Caki2 (cell line): ENCODE measurements at places on chromosomes 12 and 14.

DNA sequence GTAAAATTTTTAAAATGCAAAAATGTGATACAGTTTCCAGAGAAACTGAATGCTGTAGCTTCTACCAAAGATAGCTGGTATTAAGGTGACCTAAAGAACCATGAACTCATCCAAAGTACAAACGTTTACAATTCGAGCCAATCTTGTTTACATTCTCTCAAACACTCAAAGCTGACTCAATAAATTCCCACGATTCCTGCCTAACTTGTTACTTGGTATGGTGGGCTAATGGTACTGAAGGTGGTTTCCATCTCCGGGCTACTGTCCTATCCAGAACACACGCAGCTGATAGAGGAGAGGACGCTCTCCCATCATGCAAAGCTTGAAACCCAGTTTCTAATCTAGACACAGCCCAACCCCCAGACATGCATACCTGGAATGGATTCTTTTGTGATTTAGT lies 31.5 kb downstream of the RAD9B start:
- no peak for DNase-seq

- DNase-seq, result no peak
These were observed 78.6 kb downstream of the ARF6 start for GRCh38 chr14:49971156-49972130.

GRCh38 chr14:59454139-59454538 lies 11.0 kb downstream of the GPR135 start:
- DNase-seq, result peak; percentile 3

- no peak for DNase-seq
These were observed 326.9 kb upstream of the DIO3 start for GRCh38 chr14:101234244-101234937.

- DNase-seq, result no peak
These were observed 41.3 kb downstream of the EGLN3 start for GRCh38 chr14:33909380-33910084.

DNA sequence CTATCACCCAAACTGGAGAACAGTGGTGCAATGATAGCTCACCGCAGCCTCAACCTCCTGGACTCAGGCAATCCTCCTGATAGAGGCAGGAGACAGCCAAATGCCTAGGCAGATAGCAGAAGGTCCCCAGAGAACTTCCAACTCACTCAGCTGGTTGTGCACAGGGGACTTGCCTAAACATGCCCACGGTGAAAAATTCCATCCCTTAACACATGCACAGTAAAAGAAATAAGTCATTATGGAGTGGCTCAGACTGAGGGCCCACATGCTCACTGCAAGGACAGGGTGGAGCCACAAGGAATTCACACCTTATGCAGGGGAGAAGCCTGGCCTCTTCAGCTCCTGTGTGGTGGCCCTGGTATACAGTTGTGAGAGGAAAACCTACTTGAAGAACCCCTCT lies 525.8 kb upstream of the ATP2B1 start:
- DNase-seq, result no peak

- peak; percentile 47 for DNase-seq
These were observed at the start of gene HPD for GRCh38 chr12:121858662-121859572. Gene HPD, minus strand, starts transcription at chr12:121858859. Its CDS starts 36 bp downstream, at chr12:121858823.

GRCh38 chr12:111224186-111225066 lies 144.5 kb downstream of the PHETA1 start:
- DNase-seq, result no peak

DNA sequence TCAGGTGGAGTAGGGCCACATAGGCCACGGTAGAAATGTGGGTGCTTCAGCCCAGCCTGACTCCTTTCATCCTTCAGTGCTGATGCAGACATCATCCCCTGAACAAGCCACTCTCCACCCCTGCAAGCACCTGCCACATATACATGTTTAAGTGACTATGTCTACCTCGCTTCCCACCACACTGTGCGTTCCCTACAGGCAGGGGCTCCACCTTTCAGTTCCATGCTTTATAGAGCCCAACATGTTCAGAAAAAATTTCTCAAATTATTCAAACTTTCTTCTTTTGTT lies 11.6 kb downstream of the SLC7A7 start:
- no peak for DNase-seq

DNA sequence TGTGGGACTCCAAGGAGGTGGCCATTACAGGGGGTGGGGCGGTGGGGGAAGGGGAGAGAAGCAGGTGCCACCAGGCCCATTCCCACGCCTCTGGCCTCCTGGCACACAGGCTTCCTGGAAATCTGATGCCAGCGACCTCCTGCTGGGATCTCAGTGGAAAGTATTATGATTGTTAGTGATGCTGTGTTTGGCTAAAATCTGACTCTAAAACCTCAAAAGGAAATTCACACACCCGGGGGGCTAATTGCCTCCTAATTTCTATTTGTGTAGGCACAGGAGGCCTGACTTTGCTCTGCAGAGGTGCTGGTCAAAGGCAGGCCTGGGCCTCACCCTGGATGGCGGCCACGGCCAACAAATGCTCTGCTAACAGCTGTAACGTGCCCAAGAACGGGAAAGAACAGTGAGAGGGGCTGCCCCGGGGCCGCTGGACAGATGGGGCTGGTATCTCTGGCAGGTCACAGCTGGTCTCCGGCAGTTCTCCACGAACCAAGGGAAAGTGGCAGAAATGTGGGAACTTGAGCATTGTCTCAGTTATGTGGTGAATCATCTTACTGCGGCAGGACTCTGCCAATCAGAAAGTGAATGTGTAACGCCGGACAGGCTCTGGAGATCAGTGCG lies 14.3 kb downstream of the FAM181A start:
- peak; percentile 77 for DNase-seq
